ENCODE measurements at places on chromosomes 1 and 21.

- peak; percentile 41 for DNase-seq
Observed at GRCh38 chr1:19974822-19975416, 4.5 kb downstream of the PLA2G2A start.

GRCh38 chr1:93021539-93022134 is 57.4 kb upstream of the MTF2 start:
- DNase-seq: no peak

DNA sequence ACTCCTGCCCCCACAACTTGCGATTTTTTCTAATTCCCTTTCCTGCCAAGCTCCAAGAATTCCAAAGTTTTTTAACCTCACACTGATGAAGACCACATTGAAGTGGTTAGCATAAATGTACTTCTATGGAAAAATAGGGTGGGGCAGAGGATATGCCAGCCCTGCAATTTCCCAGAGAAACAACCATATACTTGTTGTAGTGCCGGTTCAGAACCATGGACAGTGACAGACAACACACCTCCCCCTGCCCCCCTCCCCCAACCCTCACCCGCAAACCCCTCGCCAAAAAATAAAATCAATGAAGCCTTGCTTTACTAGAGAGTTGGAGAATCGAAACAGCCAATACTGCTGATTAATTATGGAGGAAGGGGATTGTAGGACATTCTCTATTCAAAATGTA is 109.5 kb upstream of the GRIK3 start:
- no peak for DNase-seq

GRCh38 chr1:20615946-20616846 is 17.1 kb upstream of the PINK1 start:
- no peak for DNase-seq

DNA sequence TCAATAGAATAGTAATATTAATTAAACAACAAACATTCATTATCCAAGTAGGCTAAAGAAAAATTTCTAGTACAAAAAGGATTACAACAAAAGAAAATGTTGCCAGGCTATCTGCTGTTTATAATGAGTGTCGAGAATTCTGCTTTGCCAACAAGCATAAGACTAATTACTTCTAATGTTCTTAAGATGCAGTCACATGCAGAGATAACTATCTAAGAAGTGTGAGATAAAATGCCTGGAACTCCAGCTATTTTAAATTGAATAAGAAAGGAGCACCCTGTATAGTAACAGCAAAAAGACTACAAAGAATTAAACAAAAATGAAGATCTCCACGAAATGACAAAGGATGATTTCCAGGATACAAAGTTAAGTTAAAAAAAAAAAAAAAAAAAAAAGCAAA is 59.9 kb downstream of the APP start:
- DNase-seq: no peak

DNA sequence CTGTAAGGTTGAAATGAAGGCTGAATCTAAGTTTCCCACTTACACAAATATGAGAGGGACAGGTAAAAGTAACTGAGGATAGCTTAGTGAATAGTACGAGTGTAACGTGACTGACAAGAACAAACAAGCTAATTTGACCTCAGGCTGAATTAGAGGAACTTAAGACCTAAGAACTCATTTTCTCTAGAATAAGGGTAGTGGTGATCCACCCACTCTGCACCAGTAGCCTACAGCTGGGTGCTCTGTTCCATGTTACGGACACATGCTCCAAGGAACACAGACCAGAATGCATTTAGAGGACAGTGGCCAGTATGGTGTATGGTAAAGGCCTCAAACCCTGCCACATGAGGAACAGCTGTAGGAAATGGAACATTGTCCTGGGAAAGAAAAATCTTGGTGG is 14.9 kb upstream of the TMEM9 start:
- DNase-seq: no peak

GRCh38 chr21:36769051-36769839 is 70.3 kb downstream of the SIM2 start:
- DNase-seq: no peak

DNA sequence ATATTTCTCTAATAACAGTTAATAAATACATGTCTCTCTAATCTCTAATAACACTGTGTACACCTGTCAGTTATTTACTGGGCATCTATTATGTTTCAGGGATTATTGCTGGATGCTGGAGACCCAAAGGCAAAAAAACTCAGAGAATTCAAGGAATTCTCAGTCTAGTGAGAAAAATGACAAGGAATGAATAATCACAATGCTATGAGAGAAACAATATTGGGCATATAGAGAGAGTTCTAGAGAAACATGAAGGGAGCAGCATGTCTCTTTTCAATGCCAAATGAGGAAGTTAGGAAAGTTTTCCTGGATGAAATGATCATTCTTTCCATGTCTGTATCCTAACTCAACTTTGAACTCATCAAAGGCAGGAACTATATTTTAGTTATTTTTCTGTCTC is 82.8 kb downstream of the TNFSF18 start:
- DNase-seq: no peak

- DNase-seq: no peak
Observed at GRCh38 chr1:161900160-161900559, 123.5 kb downstream of the OLFML2B start.

- DNase-seq: no peak
Observed at GRCh38 chr1:18192974-18193373, 85.4 kb downstream of the IGSF21 start.
